Head of caudate nucleus (tissue), 42 donors: ENCODE measurements at places on chromosomes 2 and 18.

DNA sequence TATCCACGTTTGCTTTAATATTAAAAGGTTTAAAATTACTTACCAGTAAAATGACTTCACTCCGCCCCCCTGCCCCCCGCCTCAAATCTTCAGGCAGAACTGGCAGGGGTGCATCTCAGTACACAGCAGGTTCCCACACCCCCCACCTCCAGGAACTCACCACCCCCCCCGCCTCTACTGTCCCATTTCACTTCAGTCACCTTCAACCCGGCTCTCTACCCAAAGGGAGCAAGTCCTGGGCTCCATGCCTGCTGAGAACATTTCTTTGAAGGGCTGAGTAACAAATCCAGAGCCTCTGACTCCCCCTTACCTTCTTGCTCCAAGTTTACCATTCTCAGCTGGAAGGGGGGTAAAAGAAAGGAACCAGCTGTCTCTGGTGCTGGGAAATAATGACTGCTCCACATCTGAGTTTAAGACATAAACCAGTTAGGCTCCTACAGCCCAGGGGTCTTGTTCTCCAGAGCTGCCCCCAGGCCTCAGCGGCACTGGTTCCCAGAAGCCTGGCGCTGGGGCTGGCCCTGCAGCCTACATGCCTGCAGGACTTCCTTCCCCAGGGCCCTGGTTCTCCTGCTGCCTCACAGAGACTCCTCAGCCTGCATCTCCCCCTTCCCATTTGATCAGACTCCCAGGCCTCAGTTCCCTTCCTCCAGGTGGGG lies 42.8 kb downstream of the DNMT3A start:
- no peak for DNase-seq

DNA sequence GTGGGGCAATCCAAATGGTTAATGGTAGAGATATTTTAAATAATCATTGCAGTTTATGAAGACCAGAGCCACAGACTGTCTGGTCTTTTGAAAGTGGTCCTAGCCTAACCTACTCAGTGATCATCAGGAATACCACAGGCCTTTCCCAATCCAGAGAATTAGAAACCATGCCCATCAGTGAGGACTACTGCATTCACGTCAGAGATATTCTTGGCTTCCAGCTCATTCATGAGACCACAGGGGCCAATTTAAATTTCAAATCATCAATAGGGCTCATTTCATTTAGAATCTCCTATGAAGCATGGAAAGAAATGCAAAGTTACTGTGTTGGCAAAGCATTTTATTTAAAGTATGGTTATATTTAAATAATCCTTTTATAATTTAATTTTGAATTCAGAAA lies 362.3 kb upstream of the KCNJ3 start:
- no peak for DNase-seq

DNA sequence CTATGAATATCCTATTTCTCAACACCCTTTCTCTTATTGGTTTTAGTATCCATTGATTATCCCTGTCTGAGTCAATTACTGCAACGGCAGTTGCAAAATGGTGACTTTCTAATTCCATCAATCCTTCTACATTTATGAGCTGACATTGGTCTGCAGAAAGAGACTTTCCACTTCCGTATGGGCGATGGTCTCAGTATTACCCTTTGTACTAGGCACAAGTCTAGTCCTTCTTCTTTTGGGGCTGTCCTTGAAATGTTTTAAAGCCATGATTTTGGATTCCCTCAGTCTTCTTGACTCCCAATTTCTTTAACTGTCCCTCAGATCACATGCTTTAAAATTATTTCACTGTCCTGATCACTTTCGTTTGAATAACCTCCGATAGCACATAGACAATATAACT lies 32.7 kb upstream of the SOCS6 start:
- DNase-seq: no peak

- no peak for DNase-seq
Measured at GRCh38 chr2:67318993-67319481, 78.1 kb upstream of the ETAA1 start.

GRCh38 chr2:85188852-85189251 lies 55.7 kb downstream of the TCF7L1 start:
- no peak for DNase-seq

GRCh38 chr18:64403784-64404503 lies 255.1 kb upstream of the LINC00305 start:
- DNase-seq: no peak

DNA sequence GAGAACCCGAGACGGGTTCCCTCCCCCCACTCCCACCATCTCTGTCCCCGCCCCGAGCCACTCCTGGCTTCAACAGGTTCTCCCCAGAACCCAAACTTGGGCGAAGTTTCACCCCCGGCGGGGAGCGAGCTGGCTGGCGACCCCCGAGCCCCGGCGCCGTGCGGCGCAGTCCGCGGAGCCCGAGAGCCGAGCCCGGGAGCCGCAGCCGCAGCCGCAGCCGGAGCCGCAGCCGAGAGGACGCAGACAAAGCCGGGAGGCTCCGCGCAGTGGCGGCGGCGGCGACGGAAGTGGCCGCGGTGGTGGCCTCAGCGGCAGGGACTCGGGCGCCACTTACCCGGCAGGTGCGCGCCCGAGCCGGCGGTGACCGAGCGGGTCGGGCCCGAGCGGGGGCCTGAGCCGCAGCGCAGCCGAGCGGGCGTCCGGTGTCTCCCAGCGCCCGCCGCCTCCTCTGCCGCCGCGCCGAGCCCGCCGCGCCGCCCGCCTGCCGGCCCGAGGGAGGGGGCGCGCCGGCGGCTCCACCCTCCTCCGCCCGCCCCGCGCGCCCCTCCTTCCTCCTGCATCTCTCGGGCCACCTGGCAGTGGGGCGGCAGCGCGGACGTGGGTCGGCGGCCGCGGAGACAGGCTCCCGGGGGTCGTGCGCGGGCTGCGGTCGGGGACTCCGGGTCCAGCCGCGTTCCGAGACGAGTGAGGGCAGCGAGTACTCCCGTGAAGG lies at the start of gene ECEL1:
Gene ECEL1, minus strand, starts transcription at position 450 of the 712 bp plus-strand sequence. CDS start 1,181 bp downstream, outside the sequence.
- DNase-seq: no peak

DNA sequence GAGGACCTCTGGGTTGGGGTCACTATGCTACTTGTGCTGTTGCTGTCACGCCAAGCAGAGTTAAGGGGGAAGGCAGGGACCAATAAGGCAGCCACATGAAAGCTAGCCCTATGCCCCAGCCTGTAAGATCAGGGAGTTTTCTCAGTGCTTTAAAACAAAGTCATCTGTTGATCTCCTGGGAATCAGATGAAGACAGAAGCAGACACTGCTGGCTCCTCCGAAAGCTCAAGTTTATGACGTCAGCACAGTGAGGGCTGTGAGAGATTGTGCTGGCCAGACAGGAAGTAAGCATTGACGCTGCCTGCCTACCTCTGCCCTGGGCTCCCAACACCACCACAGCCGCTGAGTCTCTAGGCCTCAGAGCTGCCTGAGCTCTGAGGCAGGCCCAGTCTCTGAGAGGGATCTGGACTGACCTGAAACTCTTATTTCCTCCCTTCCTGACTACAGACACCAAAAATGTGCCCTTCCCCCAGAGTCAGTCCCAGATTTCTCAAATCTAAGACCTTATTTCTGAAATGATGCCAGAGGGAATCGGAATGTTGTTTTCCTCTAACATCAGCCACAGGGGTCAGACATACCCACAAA lies 118.1 kb upstream of the EPAS1 start:
- DNase-seq: no peak

- no peak for DNase-seq
Measured at GRCh38 chr18:49274188-49274714, 186.2 kb downstream of the DYM start.

DNA sequence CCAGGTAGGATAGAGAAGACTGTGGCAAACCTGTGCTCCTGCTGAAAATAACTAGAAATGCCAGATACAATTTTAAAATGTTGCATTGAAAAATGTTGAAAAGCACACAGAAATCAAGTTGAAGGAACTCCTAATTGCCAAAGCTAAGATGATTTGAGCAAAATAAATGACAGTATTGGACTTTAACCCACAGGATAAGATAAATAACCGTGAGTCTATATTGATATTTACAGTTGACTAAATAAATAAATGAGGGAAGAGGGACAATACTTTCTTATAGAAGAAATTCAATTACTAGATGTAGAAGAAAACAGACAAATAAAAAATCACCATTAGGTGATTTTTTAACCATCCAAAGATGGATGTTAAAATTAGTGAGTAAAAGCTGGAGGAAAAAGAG lies 59.0 kb downstream of the CWC22 start:
- DNase-seq: no peak

DNA sequence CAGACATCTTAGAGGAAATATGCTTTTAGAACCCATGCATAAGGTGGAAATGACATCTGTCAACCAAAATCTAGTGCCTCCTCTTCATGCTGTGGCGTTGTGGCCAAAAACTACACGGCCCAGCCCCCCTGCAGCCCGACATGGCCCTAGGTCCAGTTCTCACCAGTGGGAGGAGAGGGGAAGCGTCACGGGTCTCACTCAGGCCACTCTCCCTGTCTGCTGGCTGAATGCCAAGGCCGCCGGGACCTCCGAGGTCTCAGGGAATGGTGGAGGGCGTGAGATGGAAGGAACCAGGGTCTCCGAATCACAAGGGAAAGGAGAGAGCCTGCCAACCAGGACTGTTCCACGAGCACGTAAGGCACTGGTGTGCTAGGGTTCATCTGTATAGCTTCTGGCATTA lies 361.0 kb downstream of the ANAPC1 start:
- DNase-seq: no peak

DNA sequence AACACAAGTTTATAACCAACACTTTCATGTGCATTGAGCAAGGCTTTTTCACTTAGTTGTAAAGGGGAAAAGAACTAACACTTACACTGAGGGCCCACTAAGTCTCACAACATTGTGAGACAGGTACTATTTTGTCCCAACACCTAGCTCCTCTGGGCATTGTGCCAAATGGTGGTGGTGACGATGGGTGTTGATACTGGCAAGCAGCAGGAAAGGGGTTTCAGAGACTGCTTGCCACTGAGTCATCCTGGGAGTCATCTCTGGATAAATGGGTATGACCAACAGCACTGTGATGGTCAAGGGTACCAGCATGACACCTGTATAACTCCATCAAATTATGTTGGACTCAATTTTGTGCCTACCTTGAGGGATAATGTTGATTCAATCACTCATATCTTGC lies 138.8 kb upstream of the ITGA6 start:
- no peak for DNase-seq

DNA sequence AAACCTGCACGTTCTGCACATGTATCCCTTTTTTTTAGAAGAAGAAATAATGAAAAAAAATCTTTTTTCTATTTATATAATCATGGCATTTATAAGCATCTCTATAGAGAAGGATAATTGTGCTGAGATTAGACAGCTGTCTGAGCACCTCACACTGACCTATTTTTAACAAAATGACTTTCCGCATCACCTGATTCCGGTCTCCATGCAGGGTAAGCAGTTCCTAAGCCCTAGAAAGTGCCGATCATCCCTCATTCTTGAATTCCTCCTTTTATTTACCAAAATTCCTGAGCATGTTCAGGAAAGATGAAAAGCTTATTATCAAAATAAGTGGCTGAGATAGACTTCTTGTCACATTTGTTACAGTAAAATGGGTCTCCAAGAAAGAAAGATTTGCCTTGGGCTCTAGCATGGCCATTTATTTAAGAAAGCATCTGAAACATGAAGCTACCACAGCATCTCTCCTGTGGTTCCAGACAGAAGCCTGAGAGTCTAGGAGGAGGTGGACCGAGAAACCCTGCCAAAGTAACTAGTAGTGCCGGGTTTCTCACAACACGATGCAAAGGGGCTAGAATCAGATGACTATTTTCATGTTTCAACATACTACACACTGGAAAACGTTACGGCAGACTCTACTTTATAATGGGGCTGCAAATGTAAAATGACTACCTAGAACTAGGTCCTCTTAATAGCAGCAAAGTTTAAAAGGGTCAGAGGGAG lies 670 bp downstream of the GKN1 start:
- no peak for DNase-seq

GRCh38 chr2:52959801-52960200 lies 807.8 kb upstream of the CHAC2 start:
- no peak for DNase-seq

GRCh38 chr2:37350034-37350433 lies 5.6 kb downstream of the QPCT start:
- no peak for DNase-seq
